T follicular helper cell (primary cell): ENCODE measurements at places on chromosomes 7 and 10.

DNA sequence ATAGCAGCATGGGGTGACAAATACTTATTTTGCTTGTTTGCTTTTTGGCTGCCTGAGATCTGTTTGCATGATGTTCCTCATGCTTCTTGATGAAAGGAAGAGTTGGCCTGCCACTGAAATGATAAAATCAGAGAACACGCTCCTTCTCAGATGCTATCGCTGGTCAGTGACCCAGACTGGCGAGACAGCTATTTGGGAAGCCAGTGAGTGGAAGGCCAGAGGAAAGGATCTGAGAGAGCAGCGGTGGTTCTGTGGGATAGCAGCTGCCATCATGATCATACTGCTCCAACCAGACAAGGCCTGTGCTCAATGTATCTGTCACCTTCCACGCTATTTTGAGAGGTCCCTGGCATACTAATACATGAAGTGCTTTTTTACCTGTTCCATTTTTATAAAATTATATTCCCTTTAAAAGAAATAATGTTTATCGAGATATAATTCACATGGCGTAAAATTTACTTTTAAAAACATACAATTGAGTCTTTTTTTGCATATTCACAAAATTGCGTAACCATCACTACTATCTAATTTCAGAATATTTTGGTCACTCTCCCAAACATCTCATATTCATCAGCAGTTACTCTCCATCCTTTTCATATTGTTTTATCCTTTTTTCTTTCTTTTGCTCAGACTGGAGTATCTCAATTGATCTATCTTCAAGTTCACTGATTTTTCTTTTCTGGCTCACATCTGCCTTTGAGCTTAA lies 695.1 kb downstream of the TNS3 start:
- DNase-seq, result no peak

- no peak for DNase-seq
These were observed 43.0 kb downstream of the VSTM4 start for GRCh38 chr10:49072166-49072885.

GRCh38 chr7:134031835-134032617 lies 95.1 kb upstream of the LRGUK start:
- DNase-seq, result no peak

- no peak for DNase-seq
These were observed 26.9 kb downstream of the HIP1 start for GRCh38 chr7:75711656-75712514.

GRCh38 chr10:108358912-108359311 lies 1194.4 kb upstream of the SORCS1 start:
- no peak for DNase-seq

DNA sequence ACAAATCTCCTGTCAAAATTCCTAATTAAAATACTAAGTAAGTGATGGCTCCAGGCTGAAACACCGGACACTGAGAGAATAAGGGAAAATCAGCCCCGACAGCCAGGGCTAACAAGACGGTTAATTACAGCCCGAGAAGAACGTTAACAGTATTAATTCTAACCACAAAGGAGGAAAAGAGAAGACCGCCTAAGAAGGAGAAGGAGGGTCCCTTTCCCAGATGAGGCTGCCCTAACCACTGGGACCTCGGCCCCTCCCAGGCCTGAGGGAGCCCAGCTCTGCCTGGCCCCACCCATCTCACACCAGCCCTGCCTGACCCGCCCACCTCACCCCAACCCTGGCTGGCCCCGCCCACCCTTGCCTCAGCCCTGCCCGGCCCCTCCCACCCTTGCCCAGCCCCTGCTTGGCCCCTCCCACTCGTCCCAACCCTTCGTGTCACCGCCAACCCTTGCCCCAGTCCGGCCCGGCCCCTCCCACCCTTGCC lies 51.3 kb downstream of the PWWP2B start:
- peak; percentile 29 for DNase-seq

DNA sequence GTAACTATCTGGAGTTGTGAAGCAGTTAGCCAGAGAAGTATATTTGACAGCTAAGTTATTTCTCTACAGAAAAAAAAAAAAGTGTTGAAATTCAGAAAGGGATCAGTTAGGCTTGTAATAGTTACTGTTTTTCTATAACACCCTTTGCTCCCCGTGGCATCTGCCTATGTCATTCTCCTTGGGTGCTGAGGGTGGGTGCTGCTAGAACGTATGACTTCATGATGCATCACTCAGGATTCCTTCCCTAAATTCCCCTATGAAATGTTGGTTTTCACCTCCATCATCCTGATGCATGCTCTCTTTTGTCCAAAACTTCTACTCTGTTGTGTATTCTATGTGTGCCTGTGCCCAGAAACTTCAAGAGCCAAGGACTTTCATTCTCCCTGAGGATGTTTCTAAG lies 536.4 kb downstream of the GRM8 start:
- no peak for DNase-seq

GRCh38 chr10:132054564-132054963 lies 11.2 kb upstream of the JAKMIP3 start:
- DNase-seq, result no peak

GRCh38 chr10:71603754-71604153 lies 115.8 kb downstream of the C10orf105 start:
- DNase-seq, result no peak

- DNase-seq, result no peak
These were observed 1259.7 kb downstream of the TYW1 start for GRCh38 chr7:68256295-68256694.

- no peak for DNase-seq
These were observed 488.3 kb upstream of the NRP1 start for GRCh38 chr10:33822774-33823173.

- peak; percentile 47 for DNase-seq
These were observed 26.2 kb downstream of the TBATA start for GRCh38 chr10:70758757-70759514.

DNA sequence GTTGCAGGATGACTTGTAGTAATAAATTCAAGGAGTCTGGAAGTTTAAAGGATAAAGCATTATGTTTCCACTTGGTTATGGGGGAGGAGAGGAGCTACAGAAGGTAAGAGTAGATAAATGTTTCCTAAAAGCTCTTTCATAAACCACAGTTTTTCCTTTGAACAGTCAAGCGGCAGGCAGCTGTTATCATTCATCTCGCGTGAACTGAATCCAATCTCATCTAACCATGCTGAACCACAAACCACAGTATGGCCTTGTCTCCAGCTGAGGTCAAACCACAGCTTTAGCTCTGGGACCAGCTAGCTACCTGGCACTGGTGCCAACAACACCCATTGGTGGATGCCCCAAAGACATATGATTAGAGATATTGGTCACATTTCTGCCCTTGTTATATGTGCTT lies 63.3 kb downstream of the NOC3L start:
- DNase-seq, result no peak

DNA sequence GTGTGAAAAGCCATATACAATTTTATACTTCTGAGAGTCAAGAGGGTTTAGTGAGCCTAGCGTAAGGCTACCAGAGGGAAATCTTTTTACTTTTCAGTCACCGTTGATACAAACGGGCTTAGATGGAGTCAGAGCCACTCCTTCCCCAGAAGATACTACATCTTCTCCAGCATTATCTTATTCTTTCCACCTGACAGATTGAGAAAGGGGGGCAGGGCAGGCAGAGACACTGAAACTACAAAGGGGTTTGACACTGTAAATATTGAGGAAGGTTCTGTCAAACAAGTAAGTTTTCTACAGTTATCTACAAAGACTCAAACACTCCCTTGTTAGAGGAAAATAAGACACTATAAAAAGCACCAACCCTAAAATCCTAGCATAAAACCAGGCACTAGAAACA lies 100.0 kb downstream of the RELN start:
- DNase-seq, result no peak

- DNase-seq, result no peak
These were observed 410.4 kb upstream of the FOXK1 start for GRCh38 chr7:4271716-4272015.

DNA sequence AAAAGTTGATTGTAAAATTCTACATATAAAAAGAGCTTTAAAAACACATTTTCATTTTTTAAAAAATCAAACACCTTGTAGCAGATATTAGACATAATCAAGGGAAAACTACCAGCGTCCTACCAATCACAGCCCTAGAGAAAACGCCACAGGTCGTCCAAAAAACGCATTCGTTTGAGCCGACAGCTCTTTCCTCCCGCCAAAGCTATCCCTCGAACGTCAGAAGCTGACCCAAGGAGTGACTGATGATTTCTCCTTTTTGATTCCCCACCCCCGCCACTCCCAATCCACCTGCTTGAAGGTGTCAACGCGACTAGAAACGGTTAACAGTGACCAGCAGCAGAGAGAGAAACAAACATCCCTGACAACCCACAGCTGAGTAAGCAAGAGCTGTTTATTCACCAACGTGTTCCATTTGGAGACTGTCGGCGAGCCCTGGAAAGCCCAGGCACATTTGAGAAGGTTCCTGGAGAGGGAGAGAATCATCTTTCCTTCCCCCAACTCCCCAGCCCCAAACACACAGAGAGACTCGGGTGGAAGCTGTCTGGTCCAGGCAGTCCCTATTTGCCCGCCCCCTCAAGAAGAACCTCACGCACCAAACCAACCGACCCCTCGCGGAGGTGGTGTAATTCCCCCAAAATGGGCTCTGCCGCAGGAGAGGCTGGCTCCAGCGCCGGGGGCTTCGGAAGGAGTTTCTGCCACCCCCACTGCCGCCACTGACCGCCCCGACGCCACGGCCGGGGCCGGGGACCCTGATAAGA lies 622 bp downstream of the CPEB3 start:
- DNase-seq, result peak; percentile 6

- no peak for DNase-seq
These were observed 4.9 kb downstream of the PIK3CG start for GRCh38 chr7:106869954-106870353.

DNA sequence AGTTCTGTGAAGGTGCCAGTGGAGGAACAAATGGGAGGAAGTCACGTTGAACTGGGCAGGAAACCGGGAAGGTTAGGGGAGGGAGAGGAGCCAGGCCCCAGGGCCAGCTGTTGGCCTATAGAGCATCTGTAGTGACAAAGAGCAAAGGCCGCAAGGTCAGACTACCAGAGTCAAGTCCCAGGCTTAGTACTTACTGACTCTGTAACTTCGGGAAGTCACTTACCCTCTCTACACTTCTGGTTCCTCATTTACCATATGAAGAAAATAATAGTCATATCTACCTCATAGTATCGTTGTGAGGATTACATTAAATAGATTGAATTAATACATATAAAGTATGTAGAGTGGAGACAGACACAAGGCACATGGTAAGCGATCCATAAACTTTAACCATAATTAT lies 101.8 kb upstream of the FZD1 start:
- no peak for DNase-seq

GRCh38 chr7:134535272-134535918 lies 8.0 kb downstream of the AKR1B10 start:
- no peak for DNase-seq

GRCh38 chr7:2554661-2555111 lies 638 bp downstream of the BRAT1 start:
- no peak for DNase-seq

DNA sequence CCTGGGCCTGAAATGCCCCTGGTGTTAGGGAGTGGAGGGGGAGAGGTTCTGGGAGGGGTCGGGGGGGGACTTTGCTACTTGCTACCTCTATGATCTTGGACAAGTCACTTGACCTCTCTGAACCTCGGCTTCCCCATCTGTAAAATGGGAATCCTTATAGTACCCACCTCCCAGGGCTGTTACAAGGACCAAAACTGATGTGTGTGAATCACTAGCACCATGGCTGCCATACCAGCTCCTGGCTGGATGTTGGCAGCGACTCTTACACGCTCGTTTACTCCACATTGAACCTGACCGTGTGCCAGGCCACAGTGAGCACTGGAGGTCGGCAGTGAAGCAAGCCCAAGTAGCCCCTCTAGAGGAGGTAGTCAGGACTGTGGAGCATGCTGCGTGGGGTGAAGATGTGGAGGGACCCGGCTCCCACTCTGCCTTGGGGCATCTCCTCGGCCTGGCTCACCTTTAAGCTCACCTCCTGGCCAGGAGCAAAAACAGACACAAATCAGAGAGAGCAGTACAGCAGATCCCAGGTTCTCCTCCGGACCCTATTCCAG lies 28.9 kb downstream of the PPIF start:
- no peak for DNase-seq

- no peak for DNase-seq
These were observed 18.7 kb downstream of the HERPUD2 start for GRCh38 chr7:35676211-35676610.

GRCh38 chr7:50603287-50603686 lies 38.1 kb upstream of the DDC start:
- DNase-seq, result no peak

DNA sequence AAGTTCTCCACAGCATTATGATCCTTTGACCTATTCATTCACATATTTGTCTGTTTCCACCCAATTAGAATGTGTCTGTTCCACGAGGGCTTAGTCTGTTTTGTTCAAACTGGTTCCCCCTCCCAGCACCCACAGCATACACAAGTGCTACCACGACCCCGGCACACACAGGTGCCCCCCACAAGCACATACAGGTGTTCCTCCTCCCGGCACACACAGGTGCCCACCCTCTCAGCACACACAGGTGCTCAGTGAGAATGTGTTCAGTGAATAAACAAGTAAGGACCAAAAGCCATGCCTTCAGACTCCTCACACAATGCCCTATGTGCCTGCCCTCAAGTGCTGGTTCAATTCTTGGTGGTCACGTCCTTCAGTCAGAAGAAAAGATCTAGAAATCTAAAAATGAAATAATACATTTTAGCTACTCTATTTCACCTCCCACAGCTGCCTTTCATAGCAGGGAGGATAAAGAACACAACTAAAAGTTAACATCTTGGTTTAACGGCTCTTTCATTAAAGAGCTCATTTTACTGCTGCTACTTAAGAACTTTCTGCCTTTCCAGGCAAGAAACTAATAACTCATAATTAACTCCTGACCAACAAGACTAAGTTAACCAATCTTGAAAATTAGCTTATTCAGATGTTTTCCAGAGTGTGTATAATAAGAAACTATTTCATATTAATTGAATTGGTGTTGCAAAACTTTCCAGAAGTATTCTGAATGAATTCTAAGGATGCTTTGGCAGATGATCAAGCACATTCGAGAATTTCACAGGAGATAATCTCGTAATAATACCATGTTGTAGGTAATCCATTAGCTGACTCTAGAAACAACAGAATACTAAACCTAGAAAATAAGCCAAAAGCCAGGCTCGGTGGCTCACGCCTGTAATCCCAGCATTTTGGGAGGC lies 2.3 kb downstream of the DNMBP start:
- no peak for DNase-seq

- no peak for DNase-seq
These were observed 120.9 kb upstream of the LRRTM3 start for GRCh38 chr10:66804962-66805361.

- no peak for DNase-seq
These were observed 503.0 kb upstream of the FOXK1 start for GRCh38 chr7:4178916-4179687.

DNA sequence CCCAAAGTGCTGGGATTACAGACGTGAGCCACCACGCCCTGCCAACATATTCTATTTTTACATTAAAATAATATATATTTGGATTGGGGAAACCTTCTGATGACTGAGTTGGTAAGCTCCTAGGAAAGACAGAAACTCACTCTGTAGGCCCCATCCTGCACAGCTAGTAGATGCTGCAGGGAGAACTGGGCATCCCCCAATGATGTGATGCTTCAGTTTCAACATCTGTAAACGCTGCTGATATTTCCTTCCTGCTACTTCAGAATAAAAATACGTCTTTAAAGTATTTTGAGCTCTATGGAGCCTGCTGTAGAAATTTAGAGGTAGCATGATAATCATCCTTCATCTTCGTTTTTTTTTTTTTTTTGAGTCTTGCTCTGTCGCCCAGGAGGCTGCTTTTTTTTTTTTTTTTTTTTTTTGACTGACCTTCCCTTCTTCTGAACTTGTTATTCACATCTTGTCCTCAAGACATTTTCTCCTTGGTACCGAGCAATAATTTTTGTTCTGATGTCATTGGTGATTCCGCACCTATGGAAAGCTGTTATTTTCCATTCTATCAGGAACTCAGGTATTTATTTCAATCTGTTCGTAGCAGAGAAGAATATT lies 21.8 kb upstream of the INPP5F start:
- DNase-seq, result no peak

- no peak for DNase-seq
These were observed 1194.6 kb downstream of the SORCS1 start for GRCh38 chr10:105969884-105970377.
